ENCODE measurements at places on chromosomes 1 and 21.
A peak's percentile ranks its signal among the peaks of the same experiment; 100 is the strongest.

DNA sequence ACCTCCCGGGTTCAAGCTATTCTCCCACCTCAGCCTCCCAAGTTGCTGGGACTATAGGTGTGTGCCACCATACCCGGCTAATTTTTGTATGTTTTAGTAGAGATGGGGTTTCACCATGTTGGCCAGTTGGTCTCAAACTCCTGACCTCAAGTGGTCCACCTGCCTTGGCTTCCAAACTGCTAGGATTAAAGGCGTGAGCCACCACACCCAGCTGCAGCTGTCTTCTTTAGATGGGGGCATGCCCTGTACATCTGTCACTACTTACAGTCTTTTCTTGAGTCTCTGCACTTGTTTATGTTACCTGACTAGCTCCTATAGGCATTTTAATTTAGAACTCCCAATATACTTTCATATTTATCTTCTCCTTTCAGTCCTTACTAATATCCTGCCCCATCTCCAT is 64.2 kb downstream of the SELENOF start:
- ATAC-seq: no peak

DNA sequence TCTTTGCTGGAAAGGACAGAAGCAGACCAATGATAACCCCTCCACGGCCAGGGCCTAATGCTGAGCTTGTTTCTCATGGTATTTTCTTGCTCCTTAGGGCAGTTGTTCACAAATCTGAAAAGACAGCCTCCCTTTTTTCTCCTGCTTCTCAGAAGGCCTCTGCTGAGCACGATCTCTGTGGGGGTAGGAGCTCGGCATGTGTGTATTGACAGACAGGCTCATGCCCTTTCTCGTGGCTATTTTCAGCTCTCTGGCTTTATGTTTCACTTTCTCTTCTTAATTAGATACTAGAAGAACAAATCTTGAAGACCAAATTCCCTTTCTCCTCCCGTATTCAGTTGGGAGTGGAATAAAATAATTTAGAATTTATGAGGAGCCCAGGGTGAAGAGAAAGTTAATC is 768 bp upstream of the RIIAD1 start:
- ATAC-seq: no peak

GRCh38 chr21:41280115-41280919 is 36.3 kb upstream of the FAM3B start:
- peak; percentile 16 for ATAC-seq

DNA sequence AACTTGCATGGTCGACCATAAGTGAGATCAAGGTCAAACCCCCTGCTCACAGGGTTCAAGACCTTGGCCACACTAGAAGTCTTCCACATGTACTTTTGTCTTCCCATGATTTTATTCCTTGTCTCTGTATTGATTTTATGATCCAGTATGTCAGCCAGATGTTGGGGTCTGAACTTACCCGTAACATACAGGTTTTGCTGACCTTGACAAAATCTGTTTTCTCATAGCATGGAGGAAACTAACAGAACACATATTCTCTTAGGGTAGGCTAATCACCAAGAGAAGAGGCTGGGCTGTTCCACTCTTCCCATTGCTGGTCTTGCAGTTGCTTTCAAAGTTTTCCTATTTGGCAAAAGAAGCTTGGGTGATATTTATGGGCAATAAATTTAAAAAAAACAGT is 284.0 kb downstream of the DNM3 start:
- no peak for ATAC-seq

DNA sequence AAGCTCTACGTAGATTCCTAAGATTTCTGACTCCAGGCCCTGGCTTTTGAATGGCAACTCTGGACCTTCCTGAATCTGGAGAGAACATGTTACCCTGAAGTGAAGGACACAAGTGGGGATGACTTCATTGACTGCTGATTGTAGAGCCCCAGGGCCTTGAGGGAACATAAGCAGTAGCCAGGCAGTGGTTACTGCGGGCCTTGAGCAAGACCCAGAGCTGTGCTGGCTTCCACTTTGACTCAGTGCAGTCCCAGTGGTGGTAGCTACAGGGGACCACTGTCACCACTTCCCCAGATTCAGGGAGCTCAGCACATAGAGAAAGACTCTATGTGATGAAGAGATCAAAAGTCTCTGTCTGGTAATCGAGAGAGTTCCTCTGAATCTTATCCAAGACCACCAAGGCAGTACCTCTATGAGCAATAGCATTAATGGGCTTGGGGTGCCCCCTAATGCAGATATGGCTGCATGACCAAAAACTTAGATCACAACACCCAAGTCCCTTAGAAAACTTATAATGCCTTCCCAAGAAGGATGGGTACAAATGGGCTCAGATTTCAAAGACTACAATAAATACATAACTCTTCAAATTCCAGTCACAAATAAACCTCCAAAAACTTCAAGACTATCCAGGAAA is 1278.3 kb downstream of the AMY1C start:
- ATAC-seq: no peak

DNA sequence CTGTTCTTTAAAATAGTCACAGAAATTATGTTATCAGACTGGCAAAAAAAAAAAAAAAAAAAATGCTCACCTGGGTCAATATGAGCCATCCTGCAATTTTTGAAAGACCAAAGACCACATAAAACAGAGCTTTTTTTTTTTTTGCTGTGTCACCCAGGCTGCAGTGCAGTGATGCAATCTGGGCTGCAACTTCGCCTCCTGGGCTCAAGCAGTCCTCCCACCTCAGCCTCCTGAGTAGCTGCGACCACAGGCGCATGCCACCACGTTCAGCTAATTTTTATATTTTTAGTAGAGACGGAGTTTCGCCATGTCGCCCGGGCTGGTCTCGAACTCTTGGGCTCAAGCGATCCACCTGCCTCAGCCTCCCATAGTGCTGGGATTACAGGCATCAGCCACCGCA is 62.8 kb downstream of the RGS13 start:
- ATAC-seq: no peak

DNA sequence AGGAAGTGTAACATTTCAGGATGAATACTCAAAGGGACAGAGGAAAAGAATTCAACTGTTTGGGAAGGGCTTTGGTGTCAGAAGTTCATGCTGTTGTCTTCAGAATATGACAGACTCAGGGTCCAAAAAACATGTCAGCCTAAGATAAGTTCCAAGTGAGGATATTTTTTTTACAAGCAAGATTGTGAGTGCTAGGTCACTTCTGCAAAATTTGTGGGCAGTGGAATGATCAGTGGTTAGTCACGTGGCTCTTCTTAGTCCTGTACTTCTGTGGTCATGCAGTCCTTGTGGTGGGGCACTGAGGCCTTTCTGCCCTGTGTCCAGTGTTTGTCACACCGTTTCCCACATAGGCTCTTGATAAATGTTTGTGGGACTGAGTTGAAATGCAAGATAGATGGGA is 5.2 kb downstream of the RGL1 start:
- no peak for ATAC-seq

DNA sequence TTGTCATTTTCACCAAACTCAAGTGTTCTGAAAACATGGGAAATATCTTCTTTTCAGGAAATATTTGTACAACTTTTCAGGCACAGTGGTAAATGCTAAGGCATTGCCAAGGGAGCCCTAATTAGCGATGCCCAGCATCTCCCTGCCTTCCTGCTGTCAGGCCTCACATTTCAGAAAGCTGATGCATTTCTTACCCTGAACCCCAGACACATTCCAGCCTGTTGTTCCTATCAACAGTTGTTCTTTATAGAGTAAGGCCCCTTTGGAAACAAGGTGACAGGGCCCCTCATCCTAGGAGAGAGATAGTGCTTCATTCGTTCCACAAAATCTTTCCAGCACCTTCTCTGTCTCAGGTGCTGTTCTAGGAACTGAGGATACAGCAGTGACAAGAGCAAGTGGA is 135.9 kb upstream of the COA6 start:
- no peak for ATAC-seq

DNA sequence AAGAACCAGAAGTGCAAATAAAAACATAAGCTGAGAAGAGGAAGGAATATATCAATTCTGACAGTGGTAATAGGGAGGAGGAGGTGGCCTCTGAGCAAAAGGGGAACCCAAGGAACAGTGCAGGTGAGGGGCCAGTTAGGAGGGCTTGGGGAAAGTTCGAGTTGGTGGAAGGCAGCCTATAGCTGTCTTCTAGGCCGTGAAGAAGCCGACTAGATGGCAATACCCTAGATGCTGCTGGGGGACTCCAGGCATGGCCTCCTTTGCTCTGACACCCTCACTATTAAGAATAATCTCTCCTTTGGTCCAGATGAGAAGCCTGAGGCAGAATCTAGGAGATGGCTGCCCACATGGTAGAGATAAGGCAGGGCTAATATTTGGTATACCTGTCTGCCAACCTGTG is 351.1 kb upstream of the PLXNA2 start:
- ATAC-seq: no peak

DNA sequence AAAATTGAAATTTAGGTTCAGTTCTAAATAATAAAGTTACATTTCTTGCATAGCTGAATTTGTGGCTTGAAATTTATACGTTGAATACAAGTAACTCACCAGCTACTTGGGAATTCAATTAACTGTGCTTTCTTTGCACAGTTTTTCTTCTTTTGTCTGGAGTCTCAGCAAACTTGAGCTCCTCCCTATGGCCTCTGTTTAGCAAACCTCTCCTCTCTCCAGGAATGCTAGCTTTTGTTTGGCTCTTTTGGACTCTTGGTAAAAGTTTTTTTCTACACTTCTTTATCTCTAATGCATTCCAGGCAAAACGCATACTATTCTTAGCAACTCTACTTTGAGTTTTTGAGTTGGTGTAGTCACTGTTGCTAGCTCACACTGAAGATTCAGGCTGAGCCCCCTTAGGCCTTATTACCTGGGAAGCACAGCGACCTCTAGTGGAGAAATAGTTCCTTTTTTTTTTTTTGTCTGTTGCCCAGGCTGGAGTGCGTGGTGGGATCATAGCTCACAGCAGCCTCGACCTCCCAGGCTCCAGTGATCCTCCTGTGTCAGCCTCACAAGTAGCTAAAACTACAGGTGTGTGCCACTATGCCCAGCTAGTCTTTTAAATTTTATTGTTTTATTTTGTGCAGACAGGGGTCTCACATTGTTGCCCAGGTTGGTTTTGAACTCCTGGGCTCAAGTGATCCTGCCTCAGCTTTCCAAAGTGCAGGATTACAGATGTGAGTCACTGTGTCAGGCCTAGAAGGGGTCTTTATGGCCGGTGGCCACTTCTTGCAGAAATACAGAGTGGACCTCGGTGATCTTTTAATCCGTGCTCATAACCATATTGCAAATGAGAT is 61.7 kb downstream of the CASQ2 start:
- peak; percentile 47 for ATAC-seq

DNA sequence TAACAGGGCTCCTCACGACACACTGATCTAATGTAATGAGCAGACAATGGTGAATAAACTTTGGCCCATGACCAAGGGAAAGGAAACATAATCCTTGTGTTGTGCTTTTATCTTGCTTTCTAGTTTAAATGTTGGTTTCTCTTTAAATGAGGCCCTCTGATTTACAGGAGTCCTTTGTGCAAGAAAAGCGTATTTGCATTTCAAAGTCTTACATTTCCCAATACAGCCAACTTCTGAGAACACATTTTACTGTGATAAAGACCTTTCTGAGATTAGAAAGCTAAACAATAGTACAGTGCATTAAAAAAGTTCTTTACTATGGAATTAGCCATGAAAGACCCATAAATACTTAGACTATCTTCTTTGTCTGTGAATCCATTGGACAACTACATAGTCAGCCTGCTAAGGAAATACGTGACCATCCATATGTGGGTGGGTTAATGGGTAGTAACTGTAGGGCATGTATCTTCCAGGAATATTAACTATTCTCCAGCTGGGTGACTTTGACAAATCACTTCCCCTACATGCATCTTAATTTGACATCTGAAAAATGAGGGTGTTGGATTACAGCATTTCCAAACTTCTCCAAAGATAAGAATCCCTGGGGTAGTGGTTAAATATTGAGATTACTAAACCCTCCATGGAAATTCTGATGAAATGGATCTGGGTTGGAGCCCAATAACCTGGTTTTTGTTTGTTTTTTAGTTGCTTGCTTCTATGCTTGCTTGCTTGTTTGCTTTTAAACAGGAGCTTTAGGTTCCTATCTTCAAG is 50.3 kb upstream of the USP1 start:
- ATAC-seq: peak; percentile 73

DNA sequence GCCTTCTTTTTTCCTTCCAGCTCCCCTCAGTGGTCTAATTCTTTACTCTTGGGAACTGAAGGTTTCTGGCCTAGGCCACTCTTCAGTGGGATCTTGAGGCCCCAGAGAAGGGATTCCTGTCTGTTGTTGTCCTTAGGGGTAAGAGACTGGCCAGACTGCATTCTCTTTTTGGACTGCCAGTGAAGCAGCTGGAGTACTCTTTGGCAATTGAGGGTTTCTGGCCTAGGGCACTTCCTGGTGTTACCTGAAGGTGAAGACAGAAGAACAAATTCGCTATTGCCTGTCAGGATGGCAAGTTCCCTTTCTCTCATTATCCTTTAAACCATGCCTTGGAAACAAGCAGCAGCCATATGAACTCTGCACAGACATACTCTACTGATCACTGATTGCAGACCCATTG is 286.6 kb upstream of the ZP4 start:
- no peak for ATAC-seq

DNA sequence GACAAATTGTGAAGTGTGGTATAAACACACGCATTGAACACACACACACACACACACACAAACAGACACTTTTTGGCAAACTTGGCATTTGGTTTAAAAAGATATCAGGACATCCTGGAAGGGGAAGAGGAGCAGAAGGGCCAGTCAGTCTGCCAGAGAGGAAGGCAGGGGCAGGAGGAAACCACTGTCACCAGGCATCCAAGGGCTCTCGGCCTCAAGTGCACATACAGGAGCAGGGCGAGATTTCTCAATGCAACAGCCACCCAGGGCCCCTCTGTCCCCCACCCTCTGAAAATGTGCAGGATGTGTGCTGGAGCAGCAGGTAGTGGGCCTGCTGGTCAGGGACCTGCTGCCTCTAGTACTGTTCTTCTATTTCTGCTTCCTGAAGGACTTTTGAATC is 71.2 kb downstream of the ABCA4 start:
- no peak for ATAC-seq

DNA sequence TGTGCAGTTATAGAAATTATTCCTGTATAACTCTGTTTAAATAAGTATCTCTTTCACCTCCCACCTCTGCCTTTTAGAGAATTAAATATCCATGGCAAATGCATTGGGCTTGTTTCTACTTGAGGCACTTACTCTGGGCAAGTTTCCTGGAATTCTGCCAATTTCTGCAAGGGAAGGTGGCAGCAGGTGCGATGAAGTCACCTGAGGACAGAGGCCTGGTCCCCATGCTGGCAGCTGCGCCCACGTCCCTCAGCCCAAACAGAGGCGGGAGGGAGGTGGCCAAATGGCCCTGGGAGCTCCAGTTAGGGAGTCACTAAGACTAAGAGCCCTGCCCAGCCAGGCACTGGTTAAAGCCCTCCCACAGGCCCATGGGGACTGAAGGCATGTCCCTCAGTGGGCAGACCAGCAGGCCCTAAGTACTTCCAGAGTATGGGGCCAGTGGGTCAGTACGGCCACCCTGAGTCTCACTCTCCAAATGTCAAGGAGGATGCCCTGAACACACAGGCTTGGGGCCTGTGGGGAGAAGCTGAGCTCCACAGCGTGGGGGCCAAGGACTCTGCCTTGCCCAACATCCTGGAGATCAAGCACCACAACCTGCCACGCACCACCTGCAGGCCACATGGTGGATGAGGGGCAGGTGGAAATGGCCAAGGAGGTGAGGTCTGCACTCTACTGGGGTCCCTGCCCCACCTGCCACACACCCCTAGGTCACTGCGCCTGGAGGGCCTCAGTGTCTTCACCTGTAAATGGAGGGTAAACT is 19.4 kb downstream of the ACOT7 start:
- no peak for ATAC-seq

GRCh38 chr1:73604211-73604610 is 593.8 kb downstream of the LRRIQ3 start:
- ATAC-seq: no peak

- ATAC-seq: no peak
Measured at GRCh38 chr1:40803902-40804301, 20.3 kb downstream of the KCNQ4 start.

GRCh38 chr1:206930210-206930798 is 8.6 kb upstream of the FCMR start:
- no peak for ATAC-seq

All from motor neuron (in vitro differentiated cells).